ENCODE measurements at places on chromosomes 5 and 9. TPM values are rescaled to one million over a fixed set of nuclear protein-coding genes. Genes with fewer than 3 reads are reported as not detected.

NME5 gene
- total RNA-seq, result 6.0 TPM

TIMD4 gene
- total RNA-seq, result not detected

FRMPD1 gene
- total RNA-seq, result not detected

SLC45A2 gene
- total RNA-seq, result 0.09 TPM

TRMO gene
- total RNA-seq, result 15.7 TPM

PTPN3 gene
- 2.0 TPM for total RNA-seq

GABRP gene
- not detected for total RNA-seq

ABCA1 gene
- 40.1 TPM for total RNA-seq

SPINK5 gene
- total RNA-seq, result not detected

LRRC14B gene
- not detected for total RNA-seq

PCDHGA5 gene
- total RNA-seq, result 1.7 TPM

SARDH gene
- 0.18 TPM for total RNA-seq

EGFLAM gene
- 0.08 TPM for total RNA-seq

SPINK6 gene
- not detected for total RNA-seq

CAMSAP1 gene
- total RNA-seq, result 26.4 TPM

PTTG1 gene
- 107 TPM for total RNA-seq

IL4 gene
- total RNA-seq, result not detected

NAA35 gene
- 25.9 TPM for total RNA-seq

OR13J1 gene
- total RNA-seq, result not detected

PCDHGA4 gene
- 3.7 TPM for total RNA-seq

PCDH12 gene
- total RNA-seq, result 0.16 TPM

PRUNE2 gene
- 122 TPM for total RNA-seq

SLC46A2 gene
- not detected for total RNA-seq

TRAF1 gene
- total RNA-seq, result 1.8 TPM

All from fibroblast of the aortic adventitia (primary cell).